Kidney (tissue), 22 donors: ENCODE measurements at places on chromosomes 13 and 19.

- DNase-seq = no peak
Measured at GRCh38 chr19:53462861-53463260, 4.7 kb upstream of the ZNF813 start.

DNA sequence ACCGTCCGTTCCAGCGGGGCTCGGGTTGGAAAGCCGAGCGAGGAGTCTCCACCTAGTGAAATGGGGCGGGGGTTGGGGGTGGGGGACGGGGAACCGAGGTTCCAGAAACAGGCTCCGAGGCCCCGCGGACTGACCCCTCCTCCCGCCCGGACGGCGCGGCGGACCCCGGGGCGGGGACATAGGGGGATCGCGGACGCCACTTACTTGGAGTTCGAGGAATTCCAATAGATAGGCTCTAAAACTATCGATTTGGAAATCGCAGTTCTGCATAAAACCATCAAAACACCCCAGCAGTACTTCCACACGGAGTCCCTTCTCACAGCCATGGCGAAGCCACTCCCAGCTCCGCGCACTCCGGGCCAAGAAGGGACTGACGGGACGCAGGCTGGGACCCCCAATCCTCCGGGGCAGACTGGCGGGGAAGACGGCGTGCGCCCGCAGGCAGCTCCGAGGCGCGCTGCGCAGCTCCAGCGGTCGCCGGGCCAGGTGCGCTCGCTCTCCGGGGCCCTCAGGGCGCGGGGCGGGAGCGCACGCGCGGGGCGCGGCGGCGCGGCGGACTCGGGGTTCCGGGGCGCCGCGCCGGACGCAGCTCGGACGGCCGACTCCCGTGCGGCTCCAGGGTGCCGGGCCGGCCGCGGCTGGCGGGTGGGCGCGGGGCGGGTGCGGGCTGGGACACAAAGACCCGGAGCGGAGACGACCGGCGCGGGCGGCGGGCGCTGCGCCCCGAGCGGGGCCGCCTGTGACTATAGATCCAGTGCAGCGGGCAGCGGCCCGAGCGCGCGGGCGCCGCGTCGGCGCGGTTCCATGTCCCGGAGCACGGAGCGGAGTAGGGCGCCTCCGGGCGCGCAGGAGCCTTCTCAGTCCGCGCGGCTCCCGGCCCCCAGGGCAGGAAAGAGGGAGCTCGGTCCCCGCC lies 567 bp downstream of the EFNB2 start:
- DNase-seq = peak; percentile 68

- DNase-seq = no peak
Measured at GRCh38 chr13:78137404-78138142, 218.9 kb upstream of the EDNRB start.

- DNase-seq = peak; percentile 61
Measured at GRCh38 chr19:52941941-52942385, 18.7 kb upstream of the ZNF888 start.

GRCh38 chr13:60328073-60328472 lies 68.9 kb upstream of the TDRD3 start:
- no peak for DNase-seq

GRCh38 chr19:16714702-16715287 lies 4.9 kb upstream of the NWD1 start:
- DNase-seq = peak; percentile 64

GRCh38 chr19:42471554-42472249 lies 29.0 kb upstream of the CXCL17 start:
- no peak for DNase-seq

- peak; percentile 32 for DNase-seq
Measured at GRCh38 chr19:45539459-45539858, 32.2 kb downstream of the VASP start.

DNA sequence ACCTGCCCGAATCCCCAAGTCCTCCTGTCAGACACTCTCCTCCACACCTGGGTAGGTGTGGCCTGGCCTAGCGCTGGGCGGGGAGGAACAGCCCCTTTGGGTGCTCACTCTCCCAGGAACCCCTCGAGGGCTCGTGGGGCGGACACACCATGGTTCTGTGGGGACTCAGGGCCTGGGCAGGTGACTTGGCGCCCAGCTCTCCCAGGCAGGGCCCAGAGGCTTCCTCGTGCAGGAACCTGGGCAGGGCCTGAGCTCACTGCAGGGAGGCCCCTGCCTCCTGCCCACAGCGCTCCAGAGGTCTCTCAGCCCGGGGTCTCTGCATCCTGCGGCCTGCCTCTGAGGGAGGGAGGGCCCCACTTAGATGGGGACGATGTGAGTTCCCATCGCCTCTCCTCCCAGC lies 11.9 kb downstream of the LSM4 start:
- no peak for DNase-seq

DNA sequence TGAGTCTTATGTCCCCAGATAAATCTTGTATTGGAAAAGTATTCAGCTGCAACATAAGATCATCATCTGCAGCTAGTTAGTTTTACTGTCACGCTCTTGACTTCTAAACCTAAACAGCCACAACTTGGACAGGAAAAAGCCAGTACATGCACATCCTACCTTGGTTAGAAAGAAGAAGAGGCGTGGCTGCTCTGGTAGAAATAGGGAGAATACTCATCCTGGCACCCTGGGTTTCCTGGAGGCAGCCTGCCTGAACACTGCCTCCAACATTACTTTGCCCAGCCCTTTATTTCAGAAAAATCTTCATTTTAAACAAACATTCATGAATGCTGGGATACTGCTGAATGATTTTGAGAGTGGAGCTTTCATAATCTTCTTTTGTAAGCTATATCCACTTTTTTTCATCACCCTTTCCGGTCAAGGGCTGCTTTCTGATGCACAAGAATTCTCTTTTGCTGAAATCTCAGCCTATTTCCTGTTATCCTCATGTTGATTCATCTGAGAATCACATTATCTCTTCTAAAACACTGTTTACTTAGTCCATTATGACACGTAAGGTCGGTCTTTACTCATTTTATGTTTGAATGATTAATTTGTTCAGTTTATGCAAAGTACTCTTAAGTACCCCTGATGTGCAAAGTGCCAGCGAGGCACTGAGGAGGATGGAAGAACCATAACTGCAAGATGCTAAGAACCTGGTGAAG lies 55.2 kb downstream of the STARD13 start:
- DNase-seq = no peak

DNA sequence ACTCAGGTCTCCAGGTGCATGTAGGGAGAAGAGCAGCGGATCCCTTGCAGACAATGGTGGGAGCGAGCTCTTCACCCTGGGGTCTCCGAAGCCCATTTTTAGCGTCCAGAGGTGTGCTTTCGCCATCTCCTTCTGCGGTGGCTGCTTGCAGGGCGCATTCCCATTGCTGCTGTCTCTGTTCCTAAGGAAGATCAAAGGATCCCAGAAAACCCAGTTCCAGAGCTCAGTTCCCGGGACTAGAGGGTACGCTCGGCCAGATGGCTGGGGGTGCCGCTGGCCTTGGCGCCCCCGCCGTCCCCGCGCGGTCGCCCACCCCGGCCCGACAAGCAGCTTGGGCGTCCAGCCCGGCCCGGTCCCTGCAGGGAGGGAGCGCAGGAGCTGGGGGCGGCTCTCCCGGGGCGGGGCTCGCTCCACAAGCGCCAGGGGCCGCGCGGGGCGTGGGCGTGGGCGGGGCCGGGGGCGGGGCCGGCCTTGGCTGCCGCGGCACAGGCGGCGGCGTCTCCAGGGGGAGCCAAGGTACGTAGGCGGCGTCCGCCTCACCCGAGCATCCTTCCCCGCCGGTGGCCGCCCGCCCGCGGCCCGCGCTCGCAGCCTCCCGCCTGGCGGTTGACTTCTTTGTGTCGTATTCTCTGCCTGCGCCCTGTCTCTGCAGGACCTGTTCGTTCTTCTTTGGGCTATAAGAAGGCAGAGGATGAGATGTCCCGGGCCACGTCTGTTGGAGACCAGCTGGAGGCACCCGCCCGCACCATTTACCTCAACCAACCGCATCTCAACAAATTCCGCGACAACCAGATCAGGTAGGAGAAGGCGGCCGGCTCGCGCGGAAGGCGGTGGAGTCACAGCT lies 96.8 kb downstream of the ATP8A2 start:
- DNase-seq = peak; percentile 70

GRCh38 chr19:44356383-44357111 lies at the start of gene ZNF112:
ZNF112 (minus strand) TSS chr19:44356680; CDS start chr19:44340539, 16,141 bp downstream.
- DNase-seq = peak; percentile 98

GRCh38 chr19:23482829-23483228 lies 87.6 kb upstream of the ZNF91 start:
- no peak for DNase-seq

GRCh38 chr13:53200075-53200474 lies 171.5 kb downstream of the OLFM4 start:
- DNase-seq = peak; percentile 58

DNA sequence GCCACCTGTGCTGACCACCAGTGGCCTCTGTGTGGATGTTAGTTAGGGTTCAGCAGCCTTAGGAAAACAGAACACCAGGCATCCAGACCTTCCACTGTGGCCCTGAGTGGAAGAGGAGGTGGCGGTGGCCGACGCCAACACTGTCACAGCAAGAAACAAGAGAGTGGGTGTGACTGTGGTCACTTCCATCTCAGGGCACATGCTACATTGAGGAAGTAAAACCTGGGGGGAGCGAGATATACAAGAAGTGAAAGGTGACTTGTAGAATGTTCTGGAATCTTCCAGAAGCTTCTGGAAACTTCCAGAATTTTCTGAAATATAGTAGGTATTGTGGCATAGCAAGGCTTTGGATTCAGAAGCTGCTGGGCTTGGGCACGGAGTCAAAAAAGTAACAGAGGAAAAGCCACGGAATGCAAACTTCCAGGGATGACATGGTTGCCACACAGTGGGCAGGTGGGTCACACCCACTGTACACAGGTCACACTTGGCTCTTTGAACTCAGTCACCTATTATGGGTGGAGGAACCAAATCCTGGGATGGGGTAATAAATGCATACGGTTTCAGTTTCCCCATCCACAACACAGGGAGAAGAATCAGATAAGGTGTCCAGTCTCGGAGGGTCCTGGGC lies 24.3 kb downstream of the GNG7 start:
- no peak for DNase-seq

DNA sequence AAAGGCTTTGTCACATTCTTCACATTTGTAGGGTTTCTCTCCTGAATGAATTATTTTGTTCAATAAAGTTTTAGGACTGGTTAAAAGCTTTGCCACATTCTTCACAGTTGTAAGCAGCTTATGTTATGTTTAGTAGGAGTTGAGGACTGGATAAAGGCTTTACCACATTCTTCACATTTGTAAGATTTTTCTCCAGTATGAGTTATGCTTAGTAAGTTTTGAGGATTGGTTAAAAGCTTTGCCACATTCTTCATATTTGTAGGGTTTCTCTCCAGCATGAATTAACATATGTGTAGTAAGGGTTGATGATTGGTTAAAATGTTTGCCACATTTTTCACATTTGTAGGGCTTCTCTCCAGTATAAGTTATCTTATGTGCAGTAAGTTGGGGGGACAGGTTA lies 79.9 kb downstream of the ZNF431 start:
- DNase-seq = no peak

DNA sequence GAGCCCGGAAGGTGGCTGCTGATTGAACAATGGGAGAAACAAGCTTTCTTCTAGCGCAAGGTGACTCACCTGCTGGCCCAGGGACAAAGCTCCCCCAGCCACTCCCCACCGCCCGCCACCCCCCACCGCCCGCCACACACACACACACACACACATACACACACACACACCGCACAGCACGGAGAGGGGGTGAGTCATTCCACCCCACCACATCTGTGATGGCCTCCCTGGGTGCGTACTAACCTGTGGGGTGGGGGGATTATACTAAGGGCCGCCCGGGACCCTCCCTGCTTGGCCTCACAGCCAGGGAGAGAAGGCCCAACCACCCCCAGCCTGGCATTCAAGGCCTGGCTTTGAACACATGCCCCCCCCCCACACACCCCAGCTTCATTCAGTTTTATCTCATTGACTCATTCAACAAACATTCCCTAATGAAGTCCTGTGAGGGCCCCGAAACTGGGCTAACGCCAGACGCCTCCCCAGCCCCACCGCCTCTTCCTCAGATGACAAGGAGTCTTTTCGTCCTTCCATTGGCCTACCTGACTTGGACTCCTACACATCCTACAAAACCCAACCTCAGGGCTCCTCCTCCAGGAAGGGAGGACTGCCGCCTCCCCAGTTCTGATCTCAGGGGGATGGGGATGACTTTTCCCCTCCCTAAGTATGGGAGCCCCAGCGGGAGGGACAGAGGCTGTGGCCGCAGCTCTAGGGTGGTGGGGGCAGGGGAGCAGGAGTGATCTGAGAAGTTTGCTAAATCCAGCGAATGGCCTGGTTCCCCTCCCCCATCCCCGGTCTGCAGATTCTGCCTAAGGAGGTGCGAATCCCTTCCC lies 5.8 kb upstream of the ONECUT3 start:
- no peak for DNase-seq

DNA sequence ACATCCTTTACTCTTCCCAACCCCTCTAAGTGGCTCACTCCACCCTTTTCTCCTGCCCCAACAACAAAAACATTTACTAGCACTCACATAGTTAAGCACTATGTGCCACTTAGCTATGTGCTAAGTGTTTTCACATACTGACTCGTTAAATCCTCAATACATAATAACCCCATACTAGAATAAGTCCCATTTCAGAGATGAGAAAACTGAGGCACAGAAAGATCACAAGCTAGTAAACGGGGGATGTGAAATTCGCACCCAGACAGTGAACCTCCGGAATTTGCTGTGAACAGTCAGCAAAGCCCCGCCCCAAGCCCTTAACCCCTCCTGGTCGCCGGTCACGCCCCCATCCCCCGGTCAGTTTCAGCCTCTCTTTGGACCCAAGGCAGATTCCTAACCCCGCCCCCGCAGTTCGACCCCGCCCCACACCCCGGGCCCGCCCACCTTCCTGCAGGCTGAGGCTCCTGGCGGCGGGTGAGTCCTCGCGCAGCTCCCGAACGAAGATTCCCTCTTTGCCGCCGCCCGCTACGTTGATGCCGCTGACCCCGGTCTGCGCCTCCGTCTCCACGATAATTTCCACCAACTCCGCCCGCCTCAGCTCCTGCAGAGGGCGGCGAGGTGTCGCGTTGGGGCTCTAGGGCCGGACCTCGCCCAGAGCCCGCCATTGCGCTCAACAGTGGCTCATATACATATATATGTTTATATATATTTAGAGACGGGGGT lies 9.8 kb downstream of the PRX start:
- DNase-seq = peak; percentile 98

DNA sequence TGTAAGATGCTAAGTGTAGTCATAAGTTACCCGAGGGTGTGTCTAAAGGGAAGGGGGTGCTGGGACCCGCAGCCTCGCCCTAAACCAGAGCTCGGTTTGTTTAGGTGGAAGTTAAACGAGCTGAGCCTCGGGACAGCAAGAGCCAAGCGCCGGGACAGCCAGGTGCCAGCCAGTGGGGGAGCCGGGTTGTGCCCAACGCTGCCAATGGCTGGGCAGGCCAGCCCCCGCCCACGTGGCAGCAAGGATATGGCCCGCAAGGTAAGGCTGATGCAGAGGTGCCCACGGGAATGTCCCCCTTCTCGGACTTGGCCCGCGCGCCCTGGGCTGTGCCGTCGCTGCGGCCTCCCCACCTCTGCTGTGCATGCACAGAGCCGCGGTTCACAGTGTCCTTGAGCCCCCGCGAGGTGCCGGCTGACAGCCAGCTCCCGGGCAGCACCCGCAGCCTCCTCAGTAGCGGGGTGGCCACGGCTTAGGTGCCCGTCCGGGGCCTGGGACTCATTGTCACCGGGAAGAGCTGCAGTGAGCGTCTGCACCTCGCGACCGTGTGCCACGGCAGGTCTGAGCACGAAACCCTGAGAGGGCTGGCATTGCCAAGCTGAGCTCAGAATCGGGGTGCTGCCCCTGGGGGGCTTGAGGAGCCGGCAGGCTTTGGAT lies 9.3 kb upstream of the RPS15 start:
- no peak for DNase-seq

GRCh38 chr13:38496917-38497316 lies 147.3 kb downstream of the UFM1 start:
- DNase-seq = no peak
